ENCODE measurements at places on chromosomes 3 and 15.

GRCh38 chr3:2802429-2802828, 307.7 kb downstream of the IL5RA start:
- no peak for DNase-seq

DNA sequence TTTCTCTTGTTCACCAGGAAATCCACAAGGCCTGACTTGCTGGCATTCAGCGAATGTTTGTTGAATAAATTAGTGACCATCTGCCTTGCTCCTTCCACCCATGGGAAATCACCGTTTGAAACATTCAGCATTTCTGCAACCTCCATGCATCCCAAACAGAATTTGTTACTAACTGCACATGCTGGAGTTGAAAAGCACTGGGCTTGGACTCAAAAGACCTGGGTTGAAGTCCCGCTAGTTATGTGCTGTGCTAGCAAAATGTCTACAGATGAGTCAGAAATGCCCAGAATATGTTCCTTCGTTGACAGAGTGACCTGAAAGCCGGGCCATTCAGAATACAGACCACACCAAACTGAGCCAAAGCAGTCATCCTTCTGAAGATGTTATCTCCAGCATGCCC, 144.6 kb downstream of the ALDH1A2 start:
- no peak for DNase-seq

DNA sequence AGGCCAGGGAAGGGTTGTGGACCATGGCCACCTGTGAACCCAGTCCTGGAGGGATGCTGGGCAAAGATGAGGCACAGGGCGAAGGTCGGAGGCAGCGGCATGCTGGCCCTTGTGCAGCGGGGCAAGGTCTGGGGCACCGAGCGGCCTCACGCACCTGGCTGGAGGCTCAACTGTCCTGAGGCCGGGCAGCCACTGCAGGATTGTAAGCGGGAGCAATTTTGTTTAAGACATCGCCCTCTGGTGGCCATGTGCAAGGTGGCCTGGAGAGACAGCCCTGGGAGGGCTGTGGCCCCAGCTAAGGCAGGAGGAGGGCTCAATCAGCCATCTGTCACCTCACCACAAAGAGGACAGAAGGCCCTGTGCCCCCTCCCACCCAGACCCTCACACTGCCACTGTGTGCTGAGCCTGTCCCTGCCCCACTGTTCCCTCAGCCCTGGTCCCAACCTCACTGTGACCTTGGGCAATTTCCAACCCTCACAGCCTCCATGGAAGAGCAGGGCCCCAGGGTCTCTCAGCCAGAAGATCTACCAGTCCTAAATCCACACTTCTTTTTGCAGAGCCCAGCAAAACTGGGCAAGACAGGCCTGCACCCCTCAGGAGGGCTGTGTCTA, 46.2 kb downstream of the TPRA1 start:
- peak; percentile 33 for DNase-seq

DNA sequence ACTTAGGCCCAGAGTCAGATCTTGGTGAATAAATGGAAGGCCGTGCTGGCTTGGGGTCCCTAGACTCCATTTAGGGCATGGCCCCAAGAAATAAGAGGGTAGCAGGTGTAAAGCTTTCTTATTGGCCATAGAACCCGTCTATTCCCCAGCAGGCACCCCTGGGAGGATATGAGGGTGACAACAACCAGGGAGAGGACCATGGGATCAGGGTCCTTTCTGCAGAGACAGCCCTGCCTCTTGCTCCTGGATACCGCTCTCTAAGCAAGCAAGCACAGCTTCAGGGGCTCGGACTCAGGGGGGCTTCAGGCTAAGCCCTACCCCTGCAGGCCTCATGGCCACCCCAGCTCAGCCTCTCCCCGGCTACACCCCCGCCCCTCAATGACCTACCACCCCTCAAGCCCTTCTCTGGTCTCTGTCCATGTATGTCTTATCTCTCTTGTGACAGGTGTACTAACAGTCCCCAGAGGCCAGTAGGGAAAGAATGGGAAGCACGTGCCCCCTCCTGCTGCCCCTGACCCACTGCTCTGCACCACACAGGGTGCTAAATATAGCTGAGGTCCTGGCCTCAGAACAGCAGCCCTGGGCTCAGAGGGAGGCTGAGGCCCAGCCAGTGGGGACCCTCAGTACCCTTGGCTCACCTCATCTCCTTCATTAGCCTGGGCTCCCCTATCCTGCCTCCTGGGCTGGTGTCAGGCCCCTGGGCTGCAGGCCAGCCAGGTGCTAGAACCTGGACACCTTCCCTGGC, 1.9 kb downstream of the XIRP1 start:
- no peak for DNase-seq

DNA sequence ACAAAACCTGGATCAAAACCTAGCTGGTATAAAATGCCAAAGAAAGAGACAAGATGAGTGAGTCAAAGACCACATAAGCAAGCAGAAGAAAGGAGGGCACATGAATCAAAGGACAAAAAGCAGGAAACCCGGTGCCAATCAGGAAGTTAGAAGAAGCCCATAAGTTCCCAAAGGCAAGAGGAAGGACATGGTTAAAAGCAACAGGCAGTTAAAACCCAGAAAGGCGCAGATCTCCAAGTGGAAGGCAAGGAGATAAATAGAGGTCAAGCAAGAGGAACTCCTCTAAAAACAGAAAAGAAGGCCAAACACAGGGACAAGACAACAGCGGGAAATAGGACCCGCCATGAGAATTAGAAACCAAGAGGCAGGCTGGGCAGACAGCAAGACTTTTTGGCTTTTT, 4.4 kb downstream of the TMOD2 start:
- DNase-seq: no peak

- no peak for DNase-seq
Measured at GRCh38 chr3:25133588-25133987, 294.5 kb upstream of the RARB start.

DNA sequence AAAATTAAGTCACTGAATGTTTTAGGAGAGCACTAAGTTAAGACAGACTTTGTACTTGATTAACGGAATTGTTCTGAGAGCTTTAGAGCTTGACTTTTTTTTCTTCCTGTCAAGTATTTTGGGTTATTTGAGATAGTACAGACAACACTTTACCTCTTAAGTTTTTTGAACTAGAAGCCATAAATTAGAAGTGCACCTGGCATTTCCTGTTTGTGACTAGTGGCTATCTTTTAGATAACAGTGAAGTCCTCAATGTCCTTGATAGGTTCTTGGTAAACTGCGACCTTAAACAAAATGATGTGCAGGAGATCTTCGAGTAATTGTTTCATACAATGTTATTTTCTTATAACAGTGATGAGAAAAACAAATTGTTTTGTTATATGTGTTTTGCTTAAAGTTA, 213.9 kb downstream of the TP63 start:
- no peak for DNase-seq

DNA sequence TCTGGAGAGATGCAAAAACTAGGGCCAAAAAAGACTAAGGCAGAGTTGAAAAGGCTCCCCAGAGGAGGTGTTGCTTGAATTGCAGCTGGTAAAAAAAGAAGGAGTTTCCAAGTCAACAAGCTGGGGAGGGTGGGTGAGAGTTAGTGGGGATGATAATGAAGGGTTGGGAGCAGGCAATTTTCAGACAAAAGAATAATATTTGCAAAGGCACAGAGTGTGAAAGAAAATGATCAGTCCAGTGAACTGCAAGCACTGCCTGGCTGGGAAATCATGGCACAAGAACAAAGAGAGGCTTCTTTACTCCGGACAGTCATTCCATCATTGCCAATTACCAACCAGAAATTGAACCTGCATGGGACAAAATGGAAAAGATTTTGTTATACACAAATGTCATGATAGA, 42.2 kb downstream of the C3orf85 start:
- DNase-seq: no peak

- DNase-seq: no peak
Measured at GRCh38 chr3:63132461-63133250, 145.5 kb upstream of the SYNPR start.

DNA sequence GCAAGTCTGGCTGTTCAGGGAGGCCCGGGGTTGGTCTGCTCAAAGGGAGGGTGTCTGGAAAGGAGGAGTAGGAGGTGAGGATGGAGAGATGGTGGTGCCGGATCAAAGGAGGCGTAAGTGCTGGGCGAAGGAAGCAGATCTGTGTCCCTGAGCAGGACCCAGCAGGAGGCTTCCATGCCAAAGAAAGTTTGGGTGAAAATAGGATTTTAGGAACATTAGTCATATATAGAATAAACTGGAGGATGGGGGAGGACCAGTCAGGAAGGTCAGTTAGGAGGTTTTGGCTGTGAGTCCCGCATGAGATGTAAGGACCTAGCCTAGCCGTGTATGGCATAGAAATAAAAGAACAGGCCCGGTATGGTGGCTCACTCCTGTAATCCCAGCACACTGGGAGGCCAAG, 28.6 kb upstream of the VPS8 start:
- no peak for DNase-seq

GRCh38 chr3:143672396-143673165, 175.7 kb downstream of the SLC9A9 start:
- DNase-seq: no peak

GRCh38 chr3:112364291-112364690, 31.3 kb downstream of the CD200 start:
- no peak for DNase-seq

DNA sequence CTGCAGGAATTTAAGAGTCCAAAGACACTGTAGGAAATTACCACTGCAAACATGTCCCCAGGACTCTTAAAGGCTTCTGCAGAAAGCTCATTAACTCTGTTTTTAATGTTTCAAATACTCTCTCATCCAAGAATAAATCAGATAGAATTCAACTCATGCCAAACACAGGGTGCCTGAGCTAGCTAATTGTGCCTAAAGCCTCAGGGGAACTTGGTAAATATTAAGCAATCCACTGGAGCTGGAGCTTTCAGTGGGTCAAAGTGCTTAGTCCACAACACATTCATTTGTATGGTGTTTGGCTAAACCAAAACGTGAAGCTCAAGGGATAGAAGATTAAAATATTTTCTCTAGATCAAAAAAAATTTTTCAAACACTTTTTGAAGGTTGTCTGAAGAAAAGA, 131.4 kb downstream of the THRB start:
- no peak for DNase-seq

DNA sequence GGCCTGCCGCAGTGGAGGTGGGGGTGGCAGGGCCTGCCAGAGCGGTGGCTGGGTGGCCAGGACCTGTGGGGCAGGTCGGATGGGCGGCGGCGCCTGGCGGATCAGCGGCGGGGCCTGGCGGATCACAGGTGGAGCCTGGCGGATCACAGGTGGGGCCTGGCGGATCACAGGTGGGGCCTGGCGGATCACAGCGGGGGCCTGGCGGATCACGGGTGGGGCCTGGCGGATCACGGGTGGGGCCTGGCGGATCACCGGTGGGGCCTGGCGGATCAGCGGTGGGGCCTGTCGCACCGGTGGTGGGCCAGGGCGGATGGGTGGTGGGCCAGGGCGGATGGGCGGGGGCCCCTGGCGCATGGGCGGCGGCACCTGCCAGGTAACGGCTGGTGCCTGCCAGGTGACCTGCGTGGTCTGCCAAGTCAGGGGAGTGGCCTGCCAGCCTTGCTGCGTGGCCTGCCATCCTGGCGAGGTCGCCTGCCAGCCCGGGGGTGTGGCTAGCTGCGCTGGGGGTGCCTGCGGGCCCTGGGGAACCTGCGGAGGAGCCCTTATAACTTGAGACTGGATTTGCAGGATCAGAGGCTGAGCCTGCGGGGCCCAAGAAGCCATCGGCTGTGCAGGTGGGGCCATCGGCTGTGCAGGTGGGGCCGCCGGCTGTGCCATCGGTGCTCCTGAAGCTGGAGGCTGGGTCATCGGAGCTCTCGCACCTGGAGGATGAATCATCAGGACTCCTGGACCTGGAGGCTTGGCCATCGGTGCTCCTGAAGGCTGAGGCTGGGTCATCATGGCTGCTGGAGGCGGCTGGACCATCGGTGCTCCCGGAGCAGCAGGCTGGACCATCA, 1.3 kb downstream of the MAGEL2 start:
- DNase-seq: no peak

DNA sequence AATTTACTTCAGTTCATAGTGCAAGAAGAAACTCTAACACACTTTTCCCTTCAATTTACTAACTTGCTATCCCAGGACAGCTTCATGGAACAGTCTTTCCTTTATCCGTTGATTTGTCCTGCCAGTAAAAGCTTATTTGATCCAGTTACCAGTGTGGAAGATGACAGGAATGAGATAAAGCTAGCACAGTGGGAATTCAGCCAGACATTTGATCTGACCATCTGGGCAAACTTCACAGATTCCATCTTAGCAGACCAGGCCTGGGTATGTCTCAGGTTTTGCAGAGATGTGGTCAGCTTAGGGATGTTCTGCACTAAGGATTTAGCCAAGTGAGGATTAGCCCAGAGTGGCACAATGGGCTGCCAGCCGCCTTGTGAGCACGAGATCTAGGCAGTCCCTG, 19.7 kb downstream of the CEMIP start:
- no peak for DNase-seq

- no peak for DNase-seq
Measured at GRCh38 chr3:154059833-154060232, 61.4 kb upstream of the ARHGEF26 start.

GRCh38 chr3:45966950-45967640, 23.8 kb downstream of the CXCR6 start:
- DNase-seq: no peak

GRCh38 chr15:42483677-42484076, 7.3 kb downstream of the ZNF106 start:
- no peak for DNase-seq

DNA sequence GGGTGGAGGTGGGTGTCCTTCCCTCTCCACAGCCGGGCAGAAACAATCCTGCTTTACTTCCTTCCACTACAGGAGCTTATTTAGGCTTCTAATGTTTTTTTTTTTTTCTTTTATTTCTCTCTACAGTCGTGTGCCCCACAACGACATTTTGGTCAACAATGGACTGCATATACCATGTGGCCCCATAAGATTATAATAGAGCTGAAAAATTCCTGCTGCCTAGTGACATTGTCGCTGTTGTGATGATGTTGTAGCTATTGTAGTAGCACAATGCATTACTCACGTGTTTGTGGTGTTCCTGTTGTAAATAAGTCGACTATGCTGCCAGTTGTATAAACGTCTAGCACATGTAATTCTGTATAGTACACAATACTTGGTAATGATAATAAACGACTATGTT, 153.7 kb downstream of the IL20RB start:
- no peak for DNase-seq

DNA sequence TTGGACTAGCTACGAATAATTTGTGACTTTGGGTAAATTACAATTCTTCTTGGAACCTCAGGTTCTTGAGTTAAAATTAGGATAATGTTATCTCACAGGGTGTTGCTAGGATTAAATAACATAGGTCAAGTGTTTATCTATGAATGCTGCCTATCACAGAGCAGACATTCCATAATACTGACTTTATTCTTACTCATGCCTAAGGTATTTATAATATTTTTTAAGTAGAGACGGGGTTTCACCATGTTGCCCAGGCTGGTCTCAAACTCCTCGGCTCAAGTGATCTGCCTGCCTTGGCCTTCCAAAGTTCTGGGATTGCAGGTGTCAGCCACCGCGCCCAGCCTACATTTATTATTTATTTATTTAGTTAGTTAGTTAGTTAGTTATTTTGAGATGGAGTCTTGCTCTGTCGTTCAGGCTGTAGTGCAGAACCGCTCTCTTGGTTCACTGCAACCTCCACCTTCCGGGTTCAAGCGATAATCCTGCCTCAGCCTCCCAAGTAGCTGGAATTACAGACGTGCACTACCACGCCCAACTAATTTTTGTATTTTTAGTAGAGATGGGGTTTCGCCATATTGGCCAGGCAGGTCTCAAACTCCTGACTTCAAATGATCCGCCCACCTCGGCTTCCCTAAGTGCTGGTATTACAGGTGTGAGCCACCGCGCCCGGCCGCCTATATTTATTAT, 741 bp upstream of the ZNF106 start:
- no peak for DNase-seq
